ENCODE measurements at places on chromosomes 5 and 9. TPM values are rescaled to one million over a fixed set of nuclear protein-coding genes. Genes with fewer than 3 reads are reported as not detected.
A peak's percentile ranks its signal among the peaks of the same experiment; 100 is the strongest.

GRCh38 chr5:150638488-150639376 is 1.7 kb upstream of the SYNPO start:
- no peak for DNase-seq

GRCh38 chr5:89989776-89990175 is 419.8 kb downstream of the CETN3 start:
- no peak for DNase-seq

- DNase-seq, result peak; percentile 70
Measured at GRCh38 chr5:139392678-139393496, 2.0 kb downstream of the PROB1 start.

DNA sequence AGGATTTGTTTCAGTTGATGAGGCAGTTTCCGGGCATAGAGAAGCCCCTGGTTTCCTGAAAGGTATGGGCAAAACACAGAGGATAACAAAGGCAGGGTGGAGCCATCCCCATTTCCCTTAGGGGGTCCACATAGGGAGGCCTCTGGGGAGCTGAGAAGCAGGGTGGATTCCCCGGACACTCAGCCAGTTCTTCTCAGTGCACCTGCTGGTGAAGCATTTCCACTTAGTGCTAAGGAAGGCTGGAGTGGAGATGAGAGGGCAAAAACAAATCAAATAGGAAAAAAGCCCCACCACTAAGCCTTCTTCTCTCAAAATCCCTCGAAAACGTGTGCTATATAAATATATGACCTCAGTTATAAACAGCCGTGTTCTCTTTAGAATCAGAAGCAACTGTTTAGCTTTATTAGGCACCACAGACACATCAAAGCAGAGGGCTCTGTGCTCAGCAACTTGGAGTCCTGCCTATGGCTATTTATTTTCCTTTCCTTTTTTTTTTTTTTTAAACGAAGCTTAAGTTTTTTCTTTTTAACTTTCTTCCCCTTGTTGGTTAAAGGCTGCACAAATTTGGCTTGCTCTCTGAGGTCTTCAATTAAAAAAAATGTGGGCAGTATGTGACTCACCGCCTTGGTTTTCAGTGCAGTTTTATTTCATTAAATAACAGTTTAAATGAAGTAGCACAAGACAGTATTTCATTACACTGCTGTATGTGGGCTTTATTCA is 67.7 kb downstream of the PRDM6 start:
- DNase-seq, result peak; percentile 1

DNA sequence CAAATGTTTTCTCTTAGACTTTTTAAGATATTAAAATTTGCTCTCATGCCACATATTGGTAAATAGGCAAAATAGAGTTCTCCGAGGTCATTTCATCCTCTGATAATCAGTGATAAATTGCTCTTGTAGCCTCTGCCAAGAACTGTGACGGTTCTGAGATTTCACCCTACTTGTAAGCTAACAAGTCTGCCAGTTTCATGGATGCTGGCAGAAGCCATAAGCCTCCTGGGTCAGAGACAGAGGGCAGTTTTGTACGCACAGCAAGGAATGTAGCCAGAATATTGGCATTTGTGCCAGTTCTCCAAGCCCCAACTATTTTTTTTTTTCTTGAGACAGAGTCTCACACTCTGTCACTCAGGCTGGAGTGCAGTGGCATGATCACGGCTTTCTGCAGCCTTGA is 945.0 kb upstream of the WWC1 start:
- DNase-seq, result no peak

DNA sequence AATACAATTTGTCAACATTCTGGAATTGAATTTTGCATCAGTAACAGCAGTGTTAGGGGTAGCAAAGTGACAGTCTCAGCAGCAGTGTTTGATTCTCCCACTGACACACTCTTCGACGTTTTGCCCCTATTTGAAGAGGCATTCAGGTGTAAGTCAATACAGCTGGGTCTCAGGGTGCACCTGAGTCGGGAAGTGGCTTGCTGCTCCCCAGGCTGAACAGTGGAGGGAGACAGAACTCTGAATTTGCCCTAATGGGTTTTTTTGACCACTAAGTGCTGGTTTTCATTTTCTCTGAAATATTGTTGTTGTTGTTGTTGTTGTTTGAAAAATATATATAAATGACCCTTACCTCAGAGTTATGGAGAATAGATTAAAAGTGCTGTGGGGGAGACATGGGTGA is 223.2 kb downstream of the TLR4 start:
- no peak for DNase-seq

GRCh38 chr9:127778280-127779135 is at the start of gene SH2D3C:
Gene SH2D3C, minus strand, starts transcription at chr9:127778666. Its CDS starts 39 bp downstream, at chr9:127778627.
- no peak for DNase-seq

DNA sequence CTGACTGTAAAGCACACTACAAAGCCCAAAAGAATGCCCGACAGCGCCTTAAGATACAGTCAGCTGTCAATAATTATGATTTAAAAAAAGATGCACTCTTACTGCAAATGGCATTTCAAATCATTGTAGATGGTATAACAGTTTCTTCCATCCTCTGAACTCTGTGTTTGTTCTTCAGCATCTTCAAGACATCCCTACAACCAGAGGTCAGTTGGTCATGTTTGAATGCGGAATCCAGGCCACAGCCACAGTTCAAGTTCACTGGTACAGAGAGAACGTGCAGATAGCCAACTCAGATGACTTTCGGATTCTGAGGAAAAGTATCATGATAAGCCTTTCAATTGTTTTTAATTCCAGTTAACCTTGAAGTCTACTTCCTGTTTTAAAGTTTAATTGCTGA is 8.7 kb upstream of the MYOT start:
- no peak for DNase-seq

- peak; percentile 13 for DNase-seq
Measured at GRCh38 chr9:127369428-127369827, 27.5 kb upstream of the SLC2A8 start.

DNA sequence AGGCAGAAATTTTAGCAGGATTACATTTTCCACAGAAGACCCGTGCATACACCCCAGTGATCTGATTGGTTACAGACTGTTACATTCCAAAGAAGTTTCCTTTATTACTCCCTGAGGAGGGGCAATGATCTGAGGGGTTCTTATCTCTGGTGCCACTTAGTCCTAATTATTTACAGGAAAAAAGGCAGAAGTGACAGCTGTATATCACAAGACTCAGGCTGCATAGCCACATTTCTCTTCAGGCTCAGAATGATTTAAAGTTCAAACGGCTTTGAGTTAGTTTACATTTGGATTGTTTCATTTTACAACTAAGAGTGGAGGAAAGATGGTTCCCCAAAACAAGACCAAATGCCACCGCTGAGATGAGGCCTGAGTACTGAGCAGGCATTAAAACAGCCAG is 17.3 kb downstream of the NAIF1 start:
- DNase-seq, result no peak

DNA sequence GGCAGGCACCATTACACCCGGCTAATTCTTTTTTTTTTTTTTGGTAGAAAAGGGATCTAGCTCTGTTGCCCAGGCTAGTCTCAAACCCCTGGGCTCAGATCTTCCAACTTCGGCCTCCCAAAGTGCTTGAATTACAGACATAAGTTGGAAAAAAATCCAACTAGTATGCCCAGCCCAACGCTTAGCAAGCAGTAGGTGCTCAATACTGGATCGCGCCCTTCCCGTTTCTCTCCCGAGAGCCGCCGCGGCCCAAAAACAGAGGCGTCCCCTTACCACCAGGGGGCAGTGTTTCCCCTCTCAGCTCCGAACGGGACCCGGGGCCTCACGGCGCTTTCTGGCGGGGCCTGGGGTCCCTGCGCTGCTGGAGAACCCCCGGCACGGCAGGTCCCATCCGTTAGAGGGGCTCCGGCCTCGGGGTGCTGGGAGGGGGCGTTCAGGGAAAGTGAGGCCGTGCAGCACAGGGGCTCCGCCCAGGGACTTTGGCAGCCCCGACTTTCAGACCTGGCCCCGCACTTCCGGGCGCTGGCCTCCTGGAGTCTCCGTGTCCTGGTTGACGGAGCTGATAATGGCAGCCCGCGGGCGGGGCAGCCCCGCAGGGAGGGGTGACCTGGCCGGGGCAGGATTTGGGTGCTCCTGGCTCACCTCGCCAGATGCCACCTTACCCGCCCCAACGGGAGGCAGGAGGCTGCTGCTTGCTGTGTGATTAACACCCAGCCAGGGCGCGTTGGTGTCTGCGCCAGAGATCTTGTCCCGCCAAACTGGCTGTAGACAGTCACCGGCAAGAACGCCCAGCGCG is 15.2 kb downstream of the PTGES start:
- peak; percentile 70 for DNase-seq

DNA sequence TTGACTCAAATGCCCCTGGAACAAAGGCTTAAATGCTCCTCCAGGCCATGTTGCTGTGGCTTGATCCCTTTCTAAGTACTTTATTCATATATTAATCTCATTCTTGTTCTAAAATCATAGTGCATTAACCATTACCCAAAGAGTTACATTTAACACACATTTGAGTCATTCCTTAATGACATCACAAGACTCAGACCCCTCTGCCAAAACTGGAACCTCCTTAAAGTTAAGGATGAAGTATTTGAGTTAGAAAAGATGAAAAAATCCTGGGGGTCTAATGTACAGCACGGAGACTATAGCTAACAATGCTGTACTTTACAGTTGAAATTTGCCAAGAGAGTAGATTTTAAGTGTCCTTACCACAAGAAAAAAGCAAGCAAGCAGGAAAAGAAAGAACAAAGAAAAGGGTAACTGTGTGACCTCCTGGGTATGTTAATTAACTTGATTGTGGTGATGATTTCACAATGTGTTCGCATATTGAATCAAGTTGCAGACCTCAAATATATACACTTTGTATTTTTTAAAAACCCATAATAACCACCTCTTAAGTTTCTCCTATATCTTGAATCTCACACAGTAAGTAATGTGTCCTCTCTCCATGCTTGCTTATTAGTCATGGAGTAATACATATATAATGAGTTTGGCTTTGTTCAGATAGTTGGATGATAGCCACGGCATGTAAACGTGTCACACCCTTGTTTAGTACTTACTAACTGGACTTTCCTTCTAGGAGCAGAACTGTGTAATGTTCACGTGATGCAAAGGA is 376.9 kb downstream of the SEMA5A start:
- DNase-seq, result no peak

GRCh38 chr9:120477534-120478001 is 102.4 kb downstream of the CDK5RAP2 start:
- DNase-seq, result peak; percentile 25

LRRTM2 gene
- 2.6 TPM for polyA plus RNA-seq

PLCXD3 gene
- polyA plus RNA-seq, result 4.9 TPM

RICTOR gene
- polyA plus RNA-seq, result 20.2 TPM

Measured in large intestine (tissue), 12 donors.